Activated naive CD4-positive, alpha-beta T cell treated with anti-CD3 and anti-CD28 coated beads, Interleukin-2, amount 50 U/mL, for 72 hours (primary cell): ENCODE measurements at places on chromosomes 1 and 21. TPM values are rescaled to one million over a fixed set of nuclear protein-coding genes. Genes with fewer than 3 reads are reported as not detected.

ANKRD35 gene
- 0.53 TPM for total RNA-seq

OR2T1 gene
- not detected for total RNA-seq

TTC22 gene
- total RNA-seq, result 9.6 TPM

- DNase-seq, result no peak
Observed at GRCh38 chr1:155474146-155474545, 88.5 kb downstream of the ASH1L start.

DNA sequence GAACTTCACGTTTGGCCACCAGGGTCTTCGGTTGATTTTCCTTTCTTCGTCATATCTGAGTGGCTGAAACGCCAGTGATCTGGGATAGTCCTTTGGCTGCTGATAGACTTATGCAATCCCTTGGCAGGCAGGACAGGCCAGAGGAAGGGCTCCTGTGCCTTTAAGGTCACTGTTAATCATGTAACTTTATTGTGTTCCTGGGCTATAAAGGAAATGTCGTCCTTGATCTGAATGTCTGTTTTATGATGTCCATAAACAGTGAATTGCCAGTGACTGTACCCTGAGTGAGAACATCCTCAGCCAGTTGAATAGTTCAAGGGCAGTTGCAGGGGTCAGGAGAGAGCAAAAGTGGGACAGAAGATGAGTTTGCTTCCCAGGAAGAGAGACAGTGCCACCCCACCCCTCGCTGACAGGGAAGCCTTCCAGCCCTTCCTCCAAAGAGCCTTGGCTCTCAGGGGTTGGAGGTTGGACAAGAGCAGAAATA lies 68.0 kb downstream of the PDE9A start:
- peak; percentile 21 for DNase-seq

- DNase-seq, result no peak
Observed at GRCh38 chr1:219476116-219476515, 136.8 kb downstream of the ZC3H11B start.

- DNase-seq, result no peak
Observed at GRCh38 chr1:95364546-95364945, 130.5 kb downstream of the RWDD3 start.

DNA sequence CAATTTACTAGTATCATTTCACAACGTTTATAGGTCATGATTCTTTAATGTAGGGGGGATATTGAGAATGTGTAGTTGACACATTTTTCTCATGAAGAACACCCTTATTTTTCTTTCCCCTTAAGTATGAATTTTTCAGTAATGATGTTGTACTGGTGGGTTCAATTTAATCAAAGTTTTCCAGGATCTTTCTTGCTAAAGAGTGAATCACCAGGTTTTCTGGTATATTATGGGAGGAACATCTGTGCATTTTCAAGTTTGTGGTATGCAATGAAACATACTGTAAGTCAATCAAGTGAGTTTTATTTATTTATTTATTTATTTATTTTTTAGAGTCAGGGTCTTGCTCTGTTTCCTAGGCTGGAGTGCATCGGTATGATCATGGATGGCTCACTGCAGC lies 221.2 kb upstream of the PTGFR start:
- no peak for DNase-seq

DNA sequence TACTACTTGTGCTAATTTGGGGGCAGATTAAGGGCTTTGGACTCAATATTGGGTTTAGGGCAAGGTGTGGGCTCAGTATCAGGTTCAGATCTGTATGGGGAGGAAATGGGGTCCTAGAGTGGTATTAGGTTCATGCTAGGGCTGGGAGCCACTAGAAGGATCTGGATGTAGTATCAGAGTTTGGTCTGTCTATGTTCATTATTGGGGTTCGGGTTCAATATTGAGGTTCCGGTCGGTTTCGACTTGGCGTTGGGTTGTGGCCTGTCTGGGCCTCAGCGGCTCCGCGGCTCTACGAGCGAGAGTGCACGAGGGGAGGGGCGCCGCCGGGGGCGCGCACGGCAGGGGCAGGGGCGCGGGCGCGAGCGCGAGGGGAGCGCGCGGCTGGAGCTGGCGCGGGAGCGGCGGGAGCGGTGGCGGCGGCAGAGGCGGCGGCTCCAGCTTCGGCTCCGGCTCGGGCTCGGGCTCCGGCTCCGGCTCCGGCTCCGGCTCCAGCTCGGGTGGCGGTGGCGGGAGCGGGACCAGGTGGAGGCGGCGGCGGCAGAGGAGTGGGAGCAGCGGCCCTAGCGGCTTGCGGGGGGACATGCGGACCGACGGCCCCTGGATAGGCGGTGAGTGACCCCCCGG lies at the start of gene PTPRF:
PTPRF (plus strand) TSS at position 401 of the 624 bp plus-strand sequence. CDS start 14,193 bp downstream, outside the sequence.
- DNase-seq, result no peak

DNA sequence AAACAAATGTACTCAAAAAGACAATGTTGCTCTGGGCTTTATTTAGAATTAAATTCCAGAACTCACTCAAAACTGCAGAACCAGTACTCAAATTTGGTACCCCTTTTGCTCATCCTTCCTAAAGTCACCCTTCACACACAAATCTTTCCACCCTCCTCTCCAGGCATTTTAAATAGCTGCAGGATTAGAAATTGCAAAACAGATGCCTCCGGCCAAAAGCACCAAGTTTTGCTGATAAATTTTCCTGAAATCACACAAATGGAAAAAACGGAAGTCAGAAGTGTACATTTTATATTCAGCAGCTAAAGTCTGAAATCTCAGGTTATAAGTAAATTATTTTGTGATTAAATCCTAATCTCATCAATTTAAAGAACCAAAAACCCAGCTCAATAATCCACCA lies 147.0 kb downstream of the NRIP1 start:
- no peak for DNase-seq

DNA sequence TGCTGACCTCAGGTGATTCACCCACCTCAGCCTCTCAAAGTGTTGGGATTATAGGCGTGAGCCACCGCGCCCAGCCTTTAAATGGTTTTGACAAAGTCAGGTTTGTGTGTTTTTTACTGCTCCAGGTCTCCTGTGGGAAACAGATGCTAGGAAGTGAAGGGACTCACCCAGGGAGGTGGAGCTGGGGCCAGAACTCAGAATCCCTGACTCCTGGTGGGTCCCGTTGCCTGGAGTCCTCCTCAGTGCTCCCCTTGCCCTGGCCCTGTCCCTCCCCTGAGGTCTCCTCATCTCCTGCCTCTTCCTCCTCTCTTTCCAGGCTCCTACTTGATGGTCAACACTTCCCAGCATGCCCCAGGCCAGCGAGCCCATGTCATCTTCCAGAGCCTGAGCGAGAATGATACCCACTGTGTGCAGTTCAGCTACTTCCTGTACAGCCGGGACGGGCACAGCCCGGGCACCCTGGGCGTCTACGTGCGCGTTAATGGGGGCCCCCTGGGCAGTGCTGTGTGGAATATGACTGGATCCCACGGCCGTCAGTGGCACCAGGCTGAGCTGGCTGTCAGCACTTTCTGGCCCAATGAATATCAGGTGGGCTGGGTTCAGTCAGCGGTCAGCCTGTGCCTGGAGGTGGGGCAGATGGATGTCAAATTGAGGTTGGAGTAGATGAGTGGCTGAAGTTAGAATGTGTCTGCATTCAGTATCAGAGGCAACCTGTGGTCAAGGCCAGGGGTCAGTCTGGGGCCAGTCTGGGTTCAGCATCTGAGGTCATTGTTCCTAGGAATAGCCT lies 22.1 kb downstream of the PTPRU start:
- DNase-seq, result no peak
